Caki2 (cell line): ENCODE measurements at places on chromosomes 11 and 22. TPM values are rescaled to one million over a fixed set of nuclear protein-coding genes. Genes with fewer than 3 reads are reported as not detected.

DNA sequence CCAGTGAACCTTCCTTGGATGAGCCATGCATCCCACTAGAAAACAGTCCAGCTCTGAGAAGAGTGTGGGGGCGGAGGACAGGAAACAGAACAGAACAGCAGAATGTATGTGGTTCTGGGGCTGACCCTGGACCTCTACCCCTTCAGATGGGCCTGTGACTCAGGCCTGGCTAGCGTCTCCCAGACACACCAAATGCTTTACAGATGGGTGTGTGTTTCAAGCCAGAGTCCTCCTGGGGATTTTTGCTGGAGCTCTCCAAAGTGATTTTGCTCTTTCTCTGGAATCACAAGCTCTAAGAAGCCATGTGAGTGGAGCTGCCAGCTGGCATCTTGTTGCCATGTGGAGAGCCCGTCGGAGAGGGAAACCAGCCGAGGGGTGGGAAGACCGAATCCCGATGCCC is 13.2 kb upstream of the C1QTNF4 start:
- no peak for DNase-seq

- no peak for DNase-seq
These were observed 29.1 kb downstream of the DRD2 start for GRCh38 chr11:113446112-113446511.

- DNase-seq: no peak
These were observed 20.8 kb upstream of the ATP5MG start for GRCh38 chr11:118380571-118380970.

Gene MB
- 2.5 and 5.3 TPM in 2 replicates for total RNA-seq

Gene LMNTD2
- total RNA-seq: 6.7 and 18.4 TPM in 2 replicates

GRCh38 chr22:45007391-45008185 is 2.2 kb downstream of the PHF21B start:
- DNase-seq: peak; percentile 38

Gene PLEKHA7
- 20.2 and 41.0 TPM in 2 replicates for total RNA-seq

DNA sequence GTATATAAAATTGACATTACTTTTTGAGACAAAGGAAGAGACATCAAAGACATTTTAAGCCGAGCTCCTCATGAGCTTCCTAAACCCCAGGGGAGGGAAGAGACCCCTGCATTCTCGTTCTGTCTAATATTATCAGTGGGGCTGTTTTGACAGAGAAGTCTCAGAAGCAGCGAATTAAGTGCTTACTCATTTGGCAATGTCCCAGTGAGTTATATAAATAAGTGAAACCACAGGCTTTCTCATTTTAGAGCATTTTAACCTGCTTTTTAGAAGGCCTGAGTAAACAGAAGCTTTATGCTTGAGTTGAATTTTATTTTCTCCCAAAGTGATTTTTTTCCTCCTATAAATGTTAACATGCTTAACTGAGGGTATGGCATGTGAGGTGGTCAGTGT is 23.2 kb upstream of the C1QTNF4 start:
- peak; percentile 5 for DNase-seq

DNA sequence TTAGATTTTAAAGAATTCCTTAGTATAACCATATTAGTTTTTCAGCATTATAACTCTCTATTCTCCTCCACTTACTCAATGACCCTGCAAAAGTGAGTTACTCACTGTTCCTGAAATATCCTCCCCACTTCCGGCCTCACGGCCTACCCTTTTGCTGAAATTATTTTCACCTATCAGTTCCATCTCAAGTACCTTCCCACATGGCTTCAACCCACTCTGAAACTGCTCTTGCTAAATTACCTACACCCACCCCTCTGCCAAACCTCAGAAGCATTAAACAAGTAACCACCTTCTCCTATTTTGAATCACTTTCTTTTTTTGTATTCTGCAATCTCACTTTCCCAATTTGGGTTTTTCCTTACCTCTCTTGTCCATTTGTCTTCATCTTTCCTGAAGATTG is 37.7 kb downstream of the OR5P2 start:
- no peak for DNase-seq

Gene OR52I1
- total RNA-seq: not detected in 2 replicates

DNA sequence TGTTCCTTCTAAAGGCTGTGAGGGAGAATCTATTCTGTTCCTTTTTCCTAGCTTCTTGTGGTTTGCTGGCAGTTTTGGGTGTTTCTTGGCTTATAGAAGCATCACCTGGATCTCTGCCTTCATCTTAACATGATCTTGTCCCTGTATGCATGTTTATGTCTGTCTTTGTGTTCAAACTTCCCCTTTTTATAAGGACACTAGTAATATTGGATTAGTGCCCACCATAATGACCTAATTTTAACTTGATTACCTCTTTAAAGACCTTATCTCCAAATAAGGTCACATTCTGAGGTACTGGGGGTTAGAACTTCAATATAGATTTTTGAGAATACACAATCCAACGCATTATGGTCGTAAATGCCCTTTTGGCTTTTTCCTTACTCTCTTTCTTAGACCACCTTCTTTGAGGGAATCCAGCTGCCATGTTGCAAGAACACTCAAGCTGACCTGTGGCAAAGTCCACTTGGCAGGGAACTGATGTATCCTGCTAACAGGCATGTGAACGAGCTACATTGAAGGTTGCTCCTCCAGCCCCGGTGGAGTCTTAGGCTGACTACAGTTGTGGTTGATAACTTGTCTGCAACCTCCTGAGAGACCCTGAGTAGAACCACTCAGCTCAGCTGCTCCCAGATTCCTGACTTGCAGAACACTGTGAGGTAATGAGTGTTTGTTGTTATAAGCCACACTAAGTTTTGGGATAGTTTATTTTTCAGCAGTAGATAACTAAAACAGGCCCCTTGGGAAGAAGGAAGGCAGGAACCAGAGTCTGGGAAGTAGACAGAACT is 127.1 kb upstream of the OR9Q1 start:
- DNase-seq: no peak

DNA sequence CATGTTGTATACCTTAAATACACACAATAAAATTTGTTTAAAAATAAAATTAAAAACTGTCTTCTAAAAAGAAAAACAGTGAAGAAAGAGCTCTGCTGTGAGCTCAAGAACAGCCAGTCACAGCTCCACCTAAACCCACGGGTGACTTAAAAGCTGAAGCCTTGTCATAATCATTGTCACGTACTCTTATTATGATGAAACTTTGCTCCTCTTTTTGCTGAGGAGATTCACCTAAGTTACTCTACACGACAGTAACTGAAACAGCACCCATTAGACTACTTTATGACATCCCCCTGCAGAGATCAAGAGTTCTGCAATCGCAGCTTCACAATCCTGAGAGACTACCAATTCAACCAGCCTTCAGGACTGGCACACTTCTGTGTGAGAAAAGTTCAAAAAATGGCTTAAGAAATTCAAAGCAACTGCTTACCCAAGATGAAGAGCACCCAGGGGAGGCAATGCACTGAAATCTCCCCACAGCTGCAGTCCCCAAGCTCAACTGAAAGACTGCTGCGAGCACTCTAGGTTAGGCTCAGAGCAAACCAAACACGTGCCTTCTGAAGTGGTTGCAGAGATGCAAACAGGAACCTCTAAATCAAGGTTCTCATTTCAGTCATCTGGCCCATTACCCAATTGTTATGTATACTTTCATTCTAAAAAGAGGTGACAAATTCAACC is at the start of gene JAML:
Gene JAML (minus strand): TSS at position 501 of the 678 bp plus-strand sequence. CDS start 10,145 bp downstream, outside the sequence.
- DNase-seq: no peak

GRCh38 chr11:60852982-60853950 is 2.5 kb downstream of the PTGDR2 start:
- DNase-seq: no peak
